ENCODE measurements at places on chromosomes 5 and 9.

- no peaks in the 10 kb centered on the region for H3K27me3 ChIP-seq
Observed at GRCh38 chr5:73496984-73497457, 1.2 kb upstream of the BTF3 start.

DNA sequence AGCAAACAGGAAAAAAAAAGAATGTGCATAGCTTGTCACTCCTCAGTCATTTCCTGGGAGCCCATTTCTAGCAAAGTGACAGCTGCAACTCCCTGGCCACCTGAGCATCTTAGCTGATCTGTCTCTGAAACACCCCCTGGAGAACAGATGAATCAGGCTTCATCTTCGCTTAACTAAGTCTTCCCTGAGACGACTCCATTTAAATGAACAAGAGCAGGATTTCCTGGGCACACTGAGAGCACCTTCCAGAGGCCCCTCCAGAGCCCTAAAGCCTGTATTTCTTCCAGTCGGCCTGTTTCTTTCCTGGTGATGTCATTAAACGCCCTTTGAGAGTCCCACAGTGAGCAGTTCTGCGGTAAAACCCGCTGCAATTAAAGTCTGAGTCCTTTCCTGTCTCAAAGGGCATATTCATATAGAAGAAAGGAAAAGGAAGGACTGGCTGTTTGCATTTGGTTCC is 13.9 kb downstream of the TGFBI start:
- no peak overlapping the region for H3K4me3 ChIP-seq
- H3K4me1 ChIP-seq = peaks cover 12% of the 10 kb centered on the region
- DNase-seq = peak; percentile 89
- peak overlapping the region; percentile 49 for H3K27ac ChIP-seq
- H3K27me3 ChIP-seq = no peaks in the 10 kb centered on the region
- peaks cover 3% of the 10 kb centered on the region for H3K36me3 ChIP-seq

DNA sequence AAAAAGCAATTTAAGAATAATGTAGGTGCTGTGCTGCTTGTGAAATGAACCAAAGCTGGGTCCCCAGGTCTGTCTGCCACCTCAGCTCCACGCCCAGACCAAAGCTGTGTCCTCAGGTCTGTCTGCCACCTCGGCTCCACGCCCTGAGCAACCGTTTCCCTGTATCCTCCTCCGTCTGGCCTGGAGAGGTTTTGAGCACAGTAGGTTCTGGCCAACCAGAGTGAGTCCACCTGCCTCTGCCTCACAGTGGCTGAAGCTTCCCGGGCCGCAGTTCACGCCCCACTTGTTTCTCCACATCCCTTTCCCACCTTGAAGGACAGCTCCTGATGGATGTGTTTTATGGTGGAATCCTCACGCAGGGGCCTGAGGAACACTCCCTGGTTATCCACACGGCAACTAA is 120.5 kb downstream of the ADAMTS2 start:
- no peaks in the 10 kb centered on the region for H3K36me3 ChIP-seq
- no peaks in the 10 kb centered on the region for H3K27me3 ChIP-seq
- H3K27ac ChIP-seq = no peak overlapping the region
- H3K4me1 ChIP-seq = no peaks in the 10 kb centered on the region
- DNase-seq = no peak
- no peak overlapping the region for H3K4me3 ChIP-seq

- H3K27ac ChIP-seq = peak within 1 kb of the TSS; percentile 21
- peak; percentile 91 for DNase-seq
- H3K36me3 ChIP-seq = peaks cover 14% of the 10 kb centered on the region
Observed at GRCh38 chr5:176361437-176362232, at the start of gene KIAA1191. Gene KIAA1191, minus strand, starts transcription at chr5:176361764. Its CDS starts 2,256 bp downstream, at chr5:176359508.

GRCh38 chr9:87498046-87498810 is 561 bp downstream of the DAPK1 start:
- peak overlapping the region; percentile 63 for H3K27ac ChIP-seq
- H3K4me3 ChIP-seq = peak overlapping the region; percentile 74
- H3K27me3 ChIP-seq = peaks cover 9% of the 10 kb centered on the region
- no peaks in the 10 kb centered on the region for H3K36me3 ChIP-seq
- DNase-seq = peak; percentile 71

DNA sequence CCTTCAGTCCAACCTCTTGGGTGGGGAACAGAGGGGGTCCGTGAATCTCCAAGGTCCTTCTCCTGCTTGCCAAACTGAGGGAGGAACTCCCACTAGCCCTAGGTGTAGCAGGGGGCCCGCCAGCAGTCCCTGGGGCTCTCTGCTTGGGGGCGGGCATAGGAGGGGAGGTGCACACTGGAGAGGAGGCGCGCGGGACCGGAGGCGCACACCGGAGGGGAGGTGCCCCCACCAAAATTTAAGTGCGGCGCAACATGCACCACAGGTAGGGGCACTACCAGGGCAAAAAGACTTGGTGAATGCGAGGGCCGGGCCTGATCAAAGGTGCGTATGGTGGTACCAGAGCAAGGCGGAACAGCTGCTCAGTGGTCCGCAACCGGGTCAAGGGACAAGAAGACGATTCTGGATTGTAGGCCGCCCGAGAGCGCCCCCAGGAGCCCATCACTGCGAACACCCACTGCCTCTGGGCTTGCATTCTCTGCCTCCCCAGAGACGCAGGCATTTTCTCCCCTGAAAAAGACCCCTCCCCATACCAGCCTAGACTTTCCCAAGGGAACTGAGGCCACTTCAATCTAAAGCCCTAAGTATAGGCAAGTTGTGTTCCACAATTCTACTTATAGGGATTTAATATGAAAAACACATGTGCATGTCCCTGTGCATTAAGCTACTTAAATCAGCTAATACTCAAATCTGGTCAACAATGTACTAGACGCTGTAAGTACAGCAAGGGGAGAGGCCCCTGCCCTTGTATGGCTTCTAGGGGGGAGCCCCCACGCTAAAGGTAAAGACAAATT is 50.6 kb downstream of the TGFBI start:
- no peak for DNase-seq
- H3K27ac ChIP-seq = no peak overlapping the region
- no peaks in the 10 kb centered on the region for H3K36me3 ChIP-seq
- H3K4me3 ChIP-seq = peak overlapping the region; percentile 54
- H3K4me1 ChIP-seq = peaks cover 6% of the 10 kb centered on the region

DNA sequence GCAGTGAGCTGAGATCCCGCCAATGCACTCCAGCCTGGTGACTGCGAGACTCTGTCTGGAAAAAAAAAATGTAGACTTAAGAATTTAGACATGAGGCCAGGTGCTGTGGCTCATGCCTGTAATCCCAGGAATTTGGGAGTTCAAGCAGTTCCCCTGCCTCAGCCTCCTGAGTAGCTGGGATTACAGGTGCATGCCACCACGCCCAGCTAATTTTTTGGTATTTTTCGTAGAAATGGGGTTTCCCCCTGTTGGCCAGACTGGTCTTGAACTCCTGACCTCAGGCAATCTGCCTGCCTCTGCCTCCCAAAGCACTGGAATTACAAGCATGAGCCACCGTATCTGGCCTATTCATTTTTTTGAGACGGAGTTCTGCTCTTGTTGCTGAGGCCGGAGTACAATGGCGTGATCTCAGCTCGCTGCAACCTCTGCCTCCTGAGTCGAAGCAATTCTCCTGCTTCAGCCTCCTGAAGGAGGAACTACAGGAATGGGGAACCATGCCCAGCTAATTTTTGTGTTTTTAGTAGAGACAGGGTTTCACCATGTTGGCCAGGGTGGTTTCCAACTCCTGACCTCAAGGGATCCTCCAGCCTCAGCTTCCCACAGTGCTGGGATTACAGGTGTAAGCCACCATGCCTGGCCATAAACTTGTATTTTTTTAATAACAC is 14.0 kb downstream of the DDX46 start:
- no peaks in the 10 kb centered on the region for H3K27me3 ChIP-seq
- no peak for DNase-seq
- peaks cover 64% of the 10 kb centered on the region for H3K36me3 ChIP-seq
- H3K27ac ChIP-seq = no peak overlapping the region
- no peak overlapping the region for H3K4me3 ChIP-seq
- H3K4me1 ChIP-seq = no peaks in the 10 kb centered on the region

- peaks cover 32% of the 10 kb centered on the region for H3K36me3 ChIP-seq
- H3K4me1 ChIP-seq = peaks cover 3% of the 10 kb centered on the region
- no peak overlapping the region for H3K27ac ChIP-seq
- no peak for DNase-seq
Observed at GRCh38 chr5:141649972-141650371, 1.2 kb downstream of the FCHSD1 start.

DNA sequence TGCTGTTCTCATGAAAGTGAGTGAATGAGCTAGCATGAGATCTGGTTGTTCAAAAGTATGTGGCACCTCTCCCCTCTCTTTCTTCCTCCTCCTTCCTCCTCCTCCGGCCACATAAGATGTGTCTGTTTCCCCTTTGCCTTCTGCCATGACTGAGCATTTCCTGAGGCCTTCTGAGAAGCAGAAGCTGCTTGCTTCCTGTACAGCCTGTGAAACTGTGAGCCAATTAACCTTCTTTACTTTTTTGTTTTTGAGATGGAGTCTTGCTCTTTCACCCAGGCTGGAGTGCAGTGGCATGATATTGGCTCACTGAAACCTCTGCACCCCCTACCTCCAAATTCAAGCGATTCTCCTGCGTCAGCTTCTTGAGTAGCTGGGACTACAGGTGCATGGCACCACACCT is 6.1 kb downstream of the S100Z start:
- H3K36me3 ChIP-seq = no peaks in the 10 kb centered on the region
- no peak for DNase-seq
- H3K4me3 ChIP-seq = no peak overlapping the region
- peak overlapping the region; percentile 17 for H3K27ac ChIP-seq

DNA sequence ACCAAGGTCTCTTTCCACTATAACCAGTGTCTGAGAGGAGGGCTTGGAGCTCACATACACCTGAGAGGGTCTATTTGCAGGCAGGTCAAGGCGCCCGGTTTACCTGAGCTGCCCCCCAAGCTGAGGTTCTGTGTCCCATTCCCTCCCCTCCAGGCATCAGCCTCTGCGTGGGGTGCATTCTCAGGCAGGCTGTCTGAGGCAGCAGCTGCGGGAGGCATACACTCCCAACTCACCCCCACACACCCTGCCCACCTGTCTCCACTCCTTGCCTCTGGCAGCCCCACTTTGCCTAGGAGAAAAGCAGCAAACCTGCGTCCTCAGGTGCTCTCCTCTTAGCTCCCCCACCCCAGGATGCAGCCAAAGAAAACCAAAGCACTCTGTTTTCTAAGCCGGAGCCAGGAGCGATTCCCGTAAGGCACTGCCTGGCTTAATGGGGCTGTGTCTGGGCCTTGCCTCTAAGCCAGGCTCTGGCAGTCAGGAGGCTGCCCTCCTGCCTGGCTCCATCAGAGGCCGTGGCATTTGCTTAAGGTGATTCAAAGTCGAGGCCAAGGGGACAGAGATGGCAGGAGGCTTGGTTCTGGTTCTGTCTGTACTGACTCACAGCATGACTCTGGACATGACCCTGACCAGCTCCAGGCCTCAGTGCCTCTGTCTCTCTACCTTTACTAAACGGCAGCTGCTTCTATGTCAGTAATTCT is 139.2 kb upstream of the TRIM32 start:
- H3K4me1 ChIP-seq = peaks cover 48% of the 10 kb centered on the region
- H3K27me3 ChIP-seq = no peaks in the 10 kb centered on the region
- H3K4me3 ChIP-seq = no peak overlapping the region
- H3K36me3 ChIP-seq = no peaks in the 10 kb centered on the region

DNA sequence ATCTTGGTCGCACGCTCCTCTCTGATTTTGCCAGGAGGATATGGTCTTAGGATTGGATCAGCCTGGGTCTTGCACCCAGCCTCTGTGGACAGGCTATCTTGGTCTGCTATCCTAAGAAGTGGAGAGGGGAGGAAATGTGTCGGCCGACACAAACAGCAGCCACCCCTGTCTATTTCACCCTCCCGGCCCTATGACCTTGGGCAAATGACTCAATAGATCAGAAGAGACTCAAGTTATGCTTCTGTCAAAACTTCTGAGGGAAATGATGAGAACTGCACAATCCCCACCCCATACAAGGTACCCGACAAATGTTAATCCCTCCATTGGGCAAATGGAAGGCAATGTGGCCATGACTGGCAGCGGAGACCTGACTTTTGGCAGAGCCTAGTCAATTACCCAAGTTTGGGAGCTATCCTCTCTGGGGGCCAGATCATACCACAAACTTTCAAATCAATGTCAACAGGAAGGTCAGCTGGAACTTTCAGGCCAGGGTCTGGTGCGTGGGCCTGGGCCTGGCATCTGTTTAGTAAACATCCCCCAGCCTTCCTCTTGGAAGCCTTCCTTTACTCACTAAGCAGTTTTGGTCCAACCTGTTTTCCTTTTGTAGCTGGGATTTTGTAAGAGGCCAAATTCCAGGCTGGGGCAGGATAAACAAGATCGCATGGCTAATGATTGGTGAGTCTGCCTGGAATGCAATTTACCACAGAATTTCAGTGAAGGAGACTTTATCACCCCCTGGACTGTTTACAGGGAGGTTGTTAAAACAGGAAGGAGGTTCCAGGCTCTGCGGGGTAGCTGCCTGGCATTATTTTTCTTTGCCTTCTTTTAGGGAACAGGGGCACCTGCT is 64.2 kb upstream of the CPEB4 start:
- H3K36me3 ChIP-seq = no peaks in the 10 kb centered on the region
- peak overlapping the region; percentile 91 for H3K27ac ChIP-seq
- no peak overlapping the region for H3K4me3 ChIP-seq
- DNase-seq = peak; percentile 93
- no peaks in the 10 kb centered on the region for H3K27me3 ChIP-seq
- H3K4me1 ChIP-seq = peaks cover 58% of the 10 kb centered on the region

DNA sequence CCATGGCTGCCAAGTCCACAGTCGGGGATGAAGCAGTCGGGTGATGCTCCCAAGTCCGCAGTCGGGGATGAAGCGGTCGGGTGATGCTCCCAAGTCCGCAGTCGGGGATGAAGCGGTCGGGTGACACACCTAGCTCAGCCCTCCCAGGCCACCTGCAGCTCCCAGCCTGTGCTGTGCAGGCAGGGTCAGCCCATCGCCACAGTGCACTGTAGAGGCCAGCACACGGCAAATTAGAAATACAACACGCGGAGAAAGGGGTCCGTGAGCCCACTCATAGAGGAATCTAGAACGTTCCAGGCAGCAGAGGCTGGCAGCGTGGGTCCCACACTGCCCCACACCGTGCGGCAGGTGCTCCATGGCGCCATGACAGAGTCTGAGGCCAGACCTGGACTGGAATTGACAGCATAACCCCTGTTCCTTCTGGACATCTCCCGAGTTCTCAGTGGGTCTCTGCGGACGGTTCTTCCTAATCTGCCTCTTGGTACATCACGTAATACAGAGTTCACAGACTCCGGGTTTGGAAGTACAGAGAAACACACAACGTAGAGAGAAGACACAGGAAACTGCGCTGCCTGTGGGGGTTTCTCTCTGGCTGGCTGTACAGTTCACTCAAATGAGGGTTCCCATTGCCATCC is 7.7 kb upstream of the EXOC3 start:
- H3K36me3 ChIP-seq = no peaks in the 10 kb centered on the region
- H3K4me1 ChIP-seq = peaks cover 13% of the 10 kb centered on the region
- DNase-seq = no peak
- no peak overlapping the region for H3K27ac ChIP-seq

- H3K27me3 ChIP-seq = no peaks in the 10 kb centered on the region
- no peak for DNase-seq
- no peak overlapping the region for H3K27ac ChIP-seq
- peaks cover 38% of the 10 kb centered on the region for H3K36me3 ChIP-seq
Observed at GRCh38 chr5:78634634-78635033, 13.9 kb downstream of the LHFPL2 start.

- peak; percentile 74 for DNase-seq
- H3K27me3 ChIP-seq = no peaks in the 10 kb centered on the region
- H3K4me3 ChIP-seq = peak overlapping the region; percentile 88
Observed at GRCh38 chr5:10355071-10355889, 1.8 kb downstream of the MARCHF6 start.

GRCh38 chr9:93177676-93178075 is 6.3 kb upstream of the WNK2 start:
- peaks cover 3% of the 10 kb centered on the region for H3K27me3 ChIP-seq
- H3K4me1 ChIP-seq = peaks cover 20% of the 10 kb centered on the region

Data from large intestine (tissue), 12 donors.